ENCODE measurements at places on chromosomes 13 and 19.

DNA sequence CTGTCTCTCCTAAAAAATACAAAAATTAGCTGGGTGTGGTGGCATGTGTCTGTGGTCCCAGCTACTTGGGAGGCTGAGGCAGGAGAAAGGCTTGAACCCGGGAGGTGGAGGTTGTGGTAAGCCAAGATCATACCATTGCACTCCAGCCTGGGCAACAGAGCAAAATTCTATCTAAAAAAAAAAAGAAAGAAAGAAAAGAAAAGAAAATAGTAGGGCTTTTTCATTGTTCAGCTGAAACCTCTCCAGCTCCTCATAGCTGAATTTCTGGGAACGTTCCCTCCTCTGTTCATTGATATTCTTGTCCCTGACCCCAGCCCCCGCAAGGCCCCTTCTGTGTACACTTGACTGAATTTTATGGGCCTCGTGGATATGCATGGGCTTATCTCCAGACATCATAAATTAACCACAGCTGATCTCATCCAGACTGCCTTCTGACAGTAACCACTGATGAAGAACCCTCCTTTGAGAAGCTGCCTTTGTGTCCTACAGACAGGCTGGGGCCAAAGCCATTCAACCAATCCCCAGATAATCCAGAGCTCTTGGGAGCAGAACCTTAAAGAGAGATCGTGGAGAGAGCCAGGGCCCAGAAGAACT, at the start of gene ELSPBP1:
Gene ELSPBP1, plus strand, starts transcription at position 424 of the 594 bp plus-strand sequence. CDS start 14,036 bp downstream, outside the sequence.
- DNase-seq, result no peak

DNA sequence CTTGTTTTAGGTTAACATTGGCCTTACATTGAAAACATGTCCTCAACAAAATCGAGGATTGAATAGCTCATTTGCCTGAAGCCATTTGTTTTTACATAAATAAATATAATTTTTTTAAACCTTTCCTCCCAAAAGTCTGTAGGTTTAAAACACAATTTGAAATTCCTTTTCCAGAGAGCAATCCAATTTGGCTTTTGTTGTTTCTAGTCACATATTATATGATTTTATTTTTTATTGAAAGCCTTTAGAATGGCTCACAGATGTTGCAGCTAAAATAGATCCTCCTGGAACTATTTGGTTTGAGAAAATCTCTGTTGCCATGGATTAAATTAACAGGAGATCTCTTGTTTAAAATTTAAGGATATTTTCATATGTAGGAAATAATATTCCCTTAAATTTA, 512.6 kb downstream of the KLF5 start:
- no peak for DNase-seq

GRCh38 chr13:63651394-63651793, 2235.7 kb upstream of the PCDH20 start:
- no peak for DNase-seq

- no peak for DNase-seq
These were observed 256.1 kb downstream of the FOXO1 start for GRCh38 chr13:40410315-40410714.

DNA sequence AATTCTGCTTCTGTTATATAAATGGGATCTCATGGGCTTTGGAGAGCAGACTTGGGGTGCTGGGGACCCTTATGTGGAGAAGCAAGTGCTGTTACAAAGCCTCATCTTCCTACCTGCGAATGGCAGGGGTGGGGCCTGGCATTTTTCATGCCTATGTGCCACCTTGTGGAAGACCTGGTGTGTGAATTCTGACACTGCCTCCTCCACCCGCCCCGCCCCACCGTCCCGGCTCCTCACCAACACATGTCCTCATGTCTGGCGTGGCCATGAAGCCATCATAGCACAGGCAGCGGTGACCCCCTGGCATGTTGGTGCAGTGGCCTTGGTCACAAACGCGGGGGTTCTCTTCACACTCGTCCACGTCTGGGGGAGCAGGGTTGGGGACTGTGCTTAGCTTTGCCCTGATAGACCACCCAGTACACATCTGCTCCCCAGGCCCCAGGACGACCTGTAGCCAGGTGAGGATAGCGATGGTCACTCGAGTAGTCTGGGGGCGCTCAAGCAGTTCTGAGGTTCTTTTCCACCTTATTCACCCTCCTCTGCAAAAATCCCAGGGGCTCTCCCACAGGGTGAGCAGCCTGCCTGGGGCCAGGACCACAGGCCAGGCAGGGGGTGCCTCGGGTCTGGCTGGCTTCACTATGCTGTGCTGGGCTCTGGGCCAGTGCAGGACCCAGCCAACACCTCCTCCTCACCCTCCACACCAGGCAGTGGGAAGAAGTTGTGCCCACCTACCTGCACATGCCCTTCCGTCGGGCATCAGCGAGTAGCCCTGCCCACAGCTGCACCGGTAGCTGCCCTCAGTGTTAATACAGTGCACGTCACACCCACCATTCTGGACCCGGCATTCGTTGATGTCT, 32.7 kb downstream of the FBN3 start:
- DNase-seq, result no peak

- peak; percentile 29 for DNase-seq
These were observed 1.5 kb downstream of the RGCC start for GRCh38 chr13:41458761-41459431.

- DNase-seq, result no peak
These were observed 5.2 kb upstream of the SPIB start for GRCh38 chr19:50413531-50413930.

DNA sequence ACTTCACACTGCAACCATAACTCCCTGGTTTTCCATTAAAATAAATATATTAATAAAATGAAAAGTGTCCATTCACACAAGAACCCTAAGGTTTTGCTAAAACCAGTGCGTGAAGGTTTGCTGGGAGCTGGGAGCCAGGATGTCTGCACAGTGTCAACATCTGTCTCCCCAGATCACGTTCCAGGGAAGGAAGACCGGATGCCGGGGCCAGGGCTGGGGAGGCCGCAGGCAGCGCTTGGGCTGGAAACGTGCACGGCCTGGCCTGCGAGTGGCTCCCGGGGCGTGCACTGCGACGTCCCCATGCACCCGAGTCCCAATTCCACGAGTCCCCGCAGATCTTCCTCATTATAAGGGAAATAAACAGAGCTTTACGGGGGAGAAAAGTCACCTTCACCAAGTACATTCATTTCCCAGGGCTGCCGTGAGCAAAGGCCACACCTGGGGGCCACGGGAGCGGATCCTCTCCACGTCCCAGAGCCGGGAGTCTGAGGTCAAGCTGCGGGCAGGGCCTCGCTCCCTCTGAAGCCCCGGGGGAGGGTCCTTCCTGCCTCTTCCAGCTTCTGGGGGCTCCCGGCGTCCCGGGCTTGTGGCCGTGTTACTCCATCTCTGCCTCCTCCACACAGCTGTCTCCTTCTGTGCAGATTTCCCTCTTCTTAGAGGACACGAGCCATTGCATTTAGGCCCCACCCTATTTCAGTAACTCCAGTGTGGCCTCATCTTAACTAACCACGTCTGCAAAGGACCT, 12.8 kb downstream of the SHC2 start:
- DNase-seq, result no peak

- DNase-seq, result no peak
These were observed 417.6 kb upstream of the PCDH20 start for GRCh38 chr13:61833228-61833627.

GRCh38 chr19:10805065-10805757, 30.8 kb downstream of the TMED1 start:
- no peak for DNase-seq

- no peak for DNase-seq
These were observed 22.6 kb downstream of the MCF2L start for GRCh38 chr13:112991609-112992008.

GRCh38 chr19:4640247-4641000, 1.1 kb downstream of the TNFAIP8L1 start:
- no peak for DNase-seq

DNA sequence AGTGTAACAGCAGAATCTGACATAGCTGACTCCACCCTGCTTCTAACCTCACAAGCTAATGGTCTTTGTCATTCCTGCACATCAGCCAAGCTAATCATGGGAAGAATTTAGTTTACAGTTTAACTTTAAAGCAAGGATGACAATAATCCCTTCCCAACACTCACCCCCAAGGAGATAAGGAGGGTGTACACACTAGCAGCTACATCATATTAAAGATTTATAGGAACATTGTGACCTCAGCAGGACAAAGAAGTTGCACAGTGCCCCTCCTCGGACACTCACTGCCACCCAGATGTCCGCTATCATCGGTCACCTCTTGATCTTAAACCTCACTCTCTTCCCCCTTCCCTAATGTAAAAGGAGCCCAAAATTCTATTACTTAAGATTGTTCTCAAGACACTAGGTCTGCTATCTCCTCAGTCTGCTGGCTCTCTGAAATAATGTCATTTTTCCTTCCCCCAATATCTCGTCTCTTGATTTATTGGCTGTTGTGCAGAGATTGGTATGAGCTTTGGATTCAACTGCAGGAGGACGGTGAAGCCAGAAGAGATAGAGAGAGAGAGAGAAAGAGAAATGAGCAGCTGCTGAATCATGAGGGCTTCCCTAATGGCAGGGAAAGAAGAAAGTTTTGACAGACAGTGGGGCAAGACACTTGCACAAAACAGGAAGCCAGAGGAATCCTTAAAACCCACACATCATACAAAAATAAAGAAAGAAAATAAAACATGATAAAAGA, 17.5 kb upstream of the FFAR2 start:
- DNase-seq, result no peak

Data from fibroblast of lung (primary cell).